WTC11 (cell line): ENCODE measurements at places on chromosomes 12 and 14. TPM values are rescaled to one million over a fixed set of nuclear protein-coding genes. Genes with fewer than 3 reads are reported as not detected.

GRCh38 chr12:8455727-8456360 lies at the start of gene CLEC6A:
Gene CLEC6A (plus strand): TSS chr12:8455962. CDS start chr12:8456112, 150 bp downstream.
- H3K27ac ChIP-seq = no peak within 1 kb of the TSS
- H3K4me3 ChIP-seq = no peak within 1 kb of the TSS
- H3K27me3 ChIP-seq = no peaks in the 10 kb centered on the region
- peaks cover 4% of the 10 kb centered on the region for H3K36me3 ChIP-seq
- DNase-seq = no peak

DNA sequence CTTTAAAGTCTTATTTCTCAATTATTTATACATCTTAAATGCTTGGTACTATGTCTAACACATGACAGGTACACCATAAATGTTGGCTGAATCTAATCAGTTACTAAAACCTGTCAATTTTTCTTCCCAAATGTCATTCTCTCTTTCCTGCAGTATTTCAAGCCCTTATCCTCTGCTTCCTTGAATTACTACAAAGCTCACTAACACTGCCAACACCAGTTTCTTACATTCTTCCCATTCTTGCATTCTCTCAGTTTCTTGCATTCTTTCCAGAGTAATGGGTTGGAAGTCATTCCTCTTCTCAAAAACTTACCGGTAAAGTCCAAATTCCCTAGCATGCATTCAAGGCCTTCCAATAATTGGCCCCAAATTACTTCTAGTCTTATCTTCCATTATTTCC lies 9.6 kb upstream of the SMARCC2 start:
- DNase-seq = no peak
- peak overlapping the region; percentile 64 for H3K27ac ChIP-seq
- H3K36me3 ChIP-seq = peaks cover 2% of the 10 kb centered on the region; the same call in 1 of the 2 replicates
- H3K4me3 ChIP-seq = no peak overlapping the region

- no peaks in the 10 kb centered on the region for H3K27me3 ChIP-seq
- H3K4me1 ChIP-seq = peaks cover 7% of the 10 kb centered on the region
- H3K4me3 ChIP-seq = no peak overlapping the region
- peaks cover 2% of the 10 kb centered on the region; the same call in 1 of the 2 replicates for H3K36me3 ChIP-seq
- H3K27ac ChIP-seq = no peak overlapping the region
- no peak for DNase-seq
These were observed 28.4 kb downstream of the RAD9B start for GRCh38 chr12:110530511-110530910.

DNA sequence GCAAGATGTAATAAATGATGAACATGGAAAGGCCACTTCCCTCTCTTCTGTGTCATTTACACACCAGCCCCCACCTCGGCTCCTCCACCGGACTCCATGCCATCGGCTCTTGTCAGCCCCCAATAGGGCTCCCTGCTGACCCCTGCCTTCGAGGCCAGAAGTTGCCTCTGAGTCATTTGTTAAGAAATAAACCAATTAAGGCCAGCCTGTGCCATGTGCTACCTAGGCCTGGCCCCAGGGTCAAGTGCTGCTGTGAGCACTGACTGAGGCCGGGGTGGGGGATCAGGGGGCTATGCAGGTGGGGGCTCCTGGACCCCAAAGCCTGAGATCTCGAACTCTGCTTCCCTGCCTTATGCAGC lies 53.2 kb downstream of the TESC start:
- H3K36me3 ChIP-seq = no peaks in the 10 kb centered on the region
- peaks cover 36% of the 10 kb centered on the region for H3K4me1 ChIP-seq
- no peak overlapping the region for H3K27ac ChIP-seq
- DNase-seq = peak; percentile 40
- H3K4me3 ChIP-seq = no peak overlapping the region

- H3K27ac ChIP-seq = no peak overlapping the region
- H3K27me3 ChIP-seq = no peaks in the 10 kb centered on the region
- DNase-seq = no peak
- no peaks in the 10 kb centered on the region for H3K4me1 ChIP-seq
- H3K36me3 ChIP-seq = no peaks in the 10 kb centered on the region
These were observed 79.0 kb upstream of the NOS1 start for GRCh38 chr12:117440384-117440783.

- peaks cover 4% of the 10 kb centered on the region; the same call in 1 of the 2 replicates for H3K4me1 ChIP-seq
- DNase-seq = peak; percentile 12
- no peak overlapping the region for H3K27ac ChIP-seq
These were observed 255.2 kb downstream of the NRXN3 start for GRCh38 chr14:78425330-78425729.

- no peak overlapping the region for H3K4me3 ChIP-seq
- H3K27me3 ChIP-seq = no peaks in the 10 kb centered on the region
- DNase-seq = peak; percentile 23
- no peaks in the 10 kb centered on the region for H3K36me3 ChIP-seq
- peaks cover 23% of the 10 kb centered on the region for H3K4me1 ChIP-seq
- H3K27ac ChIP-seq = no peak overlapping the region
These were observed 71.7 kb downstream of the ANO2 start for GRCh38 chr12:5873281-5873919.

GRCh38 chr12:104467346-104467837 lies 10.6 kb downstream of the CHST11 start:
- no peaks in the 10 kb centered on the region for H3K36me3 ChIP-seq
- H3K27ac ChIP-seq = no peak overlapping the region
- H3K4me1 ChIP-seq = peaks cover 20% of the 10 kb centered on the region
- H3K4me3 ChIP-seq = no peak overlapping the region
- no peak for DNase-seq

- no peak overlapping the region for H3K27ac ChIP-seq
- H3K36me3 ChIP-seq = peaks cover 18% of the 10 kb centered on the region
- DNase-seq = no peak
These were observed 252.5 kb downstream of the RPL10L start for GRCh38 chr14:46399049-46399448.

VDR gene
- total RNA-seq = 0.76 to 1.3 TPM (median 0.76 TPM) in 3 replicates

DNA sequence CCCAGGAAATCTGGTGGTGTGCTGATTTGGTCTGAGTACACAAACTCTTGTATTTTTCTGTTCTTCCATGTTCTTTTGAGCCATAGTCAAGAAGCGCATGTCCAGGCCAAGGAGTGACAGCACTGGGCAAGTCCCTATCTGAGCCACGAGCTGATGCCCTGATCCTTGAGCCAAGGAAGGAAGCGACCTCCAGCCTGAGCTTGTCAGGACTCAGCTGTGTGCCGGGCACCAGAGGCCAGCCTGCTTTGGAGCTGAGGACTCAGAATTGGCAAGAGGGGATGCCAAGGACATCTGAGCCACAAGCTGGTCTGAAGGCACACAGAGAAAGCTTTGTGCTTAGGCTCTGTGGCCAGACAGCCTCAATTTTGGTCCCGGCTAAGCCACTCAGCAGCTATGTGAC lies 52.6 kb downstream of the GALNT16 start:
- peaks cover 2% of the 10 kb centered on the region; the same call in 1 of the 2 replicates for H3K4me1 ChIP-seq
- no peaks in the 10 kb centered on the region for H3K36me3 ChIP-seq
- H3K27me3 ChIP-seq = no peaks in the 10 kb centered on the region
- no peak overlapping the region for H3K4me3 ChIP-seq
- no peak for DNase-seq
- no peak overlapping the region for H3K27ac ChIP-seq
